ENCODE measurements at places on chromosomes 3 and 15.

DNA sequence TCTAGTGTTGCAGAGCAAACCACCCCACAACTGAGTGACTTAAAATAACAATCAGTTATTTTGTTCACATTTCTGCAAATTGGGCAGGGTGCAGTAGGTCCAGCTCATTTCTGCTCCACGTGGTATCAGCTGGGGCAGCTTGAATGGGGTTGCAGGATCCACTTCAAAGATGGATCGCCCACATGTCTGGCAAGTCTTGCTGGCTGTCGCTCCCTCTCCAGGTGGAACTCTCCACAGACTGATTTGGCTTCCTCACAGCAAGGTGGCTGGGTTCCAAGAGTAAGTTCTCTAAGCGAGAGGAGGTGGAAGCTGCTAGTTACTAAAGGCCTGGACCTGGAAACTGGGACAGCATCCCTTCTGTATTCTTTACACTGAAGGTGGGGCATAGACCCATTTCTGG is 213.3 kb downstream of the SLC9A9 start:
- DNase-seq = no peak

DNA sequence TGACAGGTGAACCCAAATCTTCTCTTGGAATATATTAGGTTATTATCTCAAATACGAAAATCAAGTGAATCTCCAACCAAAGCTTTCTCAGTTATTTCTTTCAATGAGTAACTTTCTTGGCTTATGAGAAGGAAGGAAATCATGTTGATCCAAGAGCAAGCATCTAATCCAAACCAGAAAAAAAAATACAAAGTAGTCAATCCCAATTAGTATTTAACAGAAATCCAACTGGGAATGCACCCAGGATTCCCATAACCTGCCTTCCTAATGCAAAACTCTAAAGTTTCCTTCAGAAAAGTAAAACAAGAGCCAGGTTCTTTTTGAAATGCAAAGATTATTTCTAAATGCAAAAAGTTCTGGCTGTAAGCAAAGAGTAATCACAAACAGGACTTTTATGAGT is 289.3 kb downstream of the SHOX2 start:
- no peak for DNase-seq

DNA sequence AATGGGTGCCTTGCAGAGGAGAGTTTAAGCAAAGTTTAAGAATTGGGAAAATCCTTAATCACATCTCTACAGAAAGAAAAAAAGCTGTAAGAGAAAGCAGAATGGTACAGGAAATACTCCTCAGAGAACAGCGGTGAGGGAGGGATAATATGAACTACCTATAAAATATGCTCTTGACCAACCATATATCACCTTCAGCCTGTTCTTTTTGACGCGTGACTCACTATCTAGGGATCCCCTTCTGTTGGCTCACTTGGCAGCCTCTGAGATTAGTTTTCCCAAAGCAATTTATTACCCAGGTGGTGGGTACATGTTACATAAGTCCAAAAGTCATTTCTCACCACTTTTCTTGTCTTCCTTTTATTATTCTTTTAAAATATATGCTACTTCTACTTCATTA is 97.7 kb downstream of the CNTN6 start:
- DNase-seq = no peak

DNA sequence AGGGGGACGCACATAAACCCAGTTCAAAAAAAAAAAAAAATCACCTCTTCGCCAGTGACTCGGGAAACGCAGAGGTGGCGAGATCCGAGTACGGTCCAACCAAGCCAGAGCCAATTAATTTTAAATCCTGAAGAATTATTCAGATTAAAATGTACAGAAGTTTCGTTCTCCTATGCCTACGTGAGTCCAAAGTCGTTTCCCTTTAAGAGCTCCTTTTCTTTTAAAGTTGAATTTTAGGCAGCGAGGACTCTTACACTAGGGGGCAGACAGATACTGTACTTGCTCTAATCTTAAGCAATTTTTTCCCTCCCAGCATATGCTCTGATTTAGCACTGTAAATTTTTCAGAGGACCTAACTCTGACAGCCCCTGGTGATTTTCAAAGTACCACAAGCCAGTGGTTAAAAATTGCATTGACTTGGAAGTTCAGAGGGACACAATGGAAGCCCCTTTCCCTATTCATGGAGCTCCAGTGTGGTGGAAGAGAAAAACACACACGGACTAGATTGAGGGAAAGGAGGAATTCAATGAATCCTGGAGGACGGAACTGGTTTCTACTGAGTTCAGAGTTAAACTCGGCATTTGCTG is 3.3 kb upstream of the NR2F2 start:
- no peak for DNase-seq

- DNase-seq = no peak
Measured at GRCh38 chr3:127746400-127747057, 73.8 kb downstream of the ABTB1 start.

DNA sequence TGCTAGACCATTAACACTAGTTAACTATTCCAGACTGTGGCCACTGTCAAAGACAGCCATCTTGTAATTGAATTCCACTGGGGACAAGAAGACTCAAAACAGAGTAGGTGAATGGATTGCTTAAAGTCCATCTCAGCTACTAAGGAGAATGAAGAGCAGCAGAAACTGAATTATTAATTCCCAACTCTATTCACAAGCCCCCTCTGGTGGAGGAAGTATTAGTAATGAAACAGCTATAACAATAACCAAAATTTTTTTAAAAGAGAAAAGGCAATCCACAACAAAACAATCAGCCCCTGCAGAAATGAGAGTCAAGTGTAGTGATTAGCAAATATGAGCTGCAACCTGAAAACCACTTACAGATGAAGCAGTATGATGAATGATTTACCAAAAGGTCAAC is 302.8 kb downstream of the FHIT start:
- DNase-seq = no peak

DNA sequence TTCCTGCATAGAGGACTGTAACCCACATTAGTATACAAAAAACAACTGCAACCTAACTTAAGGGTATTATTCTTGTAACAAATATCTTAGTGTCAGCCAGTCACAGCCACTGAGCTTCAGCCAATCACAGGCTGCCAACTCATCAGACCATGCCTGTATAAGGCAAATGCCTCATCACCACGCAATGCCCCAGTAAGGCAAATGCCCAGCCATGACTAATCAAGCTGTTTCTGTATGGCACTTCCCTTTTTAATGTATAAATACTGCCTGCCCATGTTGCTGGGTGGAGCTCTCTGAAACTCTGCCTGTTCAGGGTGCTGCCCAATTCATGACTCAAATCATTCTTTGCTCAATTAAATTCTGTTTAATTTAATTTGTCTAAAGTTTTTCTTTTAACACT is 18.4 kb upstream of the GABRA5 start:
- DNase-seq = no peak

GRCh38 chr3:114756506-114757279 is 390.4 kb downstream of the ZBTB20 start:
- no peak for DNase-seq

DNA sequence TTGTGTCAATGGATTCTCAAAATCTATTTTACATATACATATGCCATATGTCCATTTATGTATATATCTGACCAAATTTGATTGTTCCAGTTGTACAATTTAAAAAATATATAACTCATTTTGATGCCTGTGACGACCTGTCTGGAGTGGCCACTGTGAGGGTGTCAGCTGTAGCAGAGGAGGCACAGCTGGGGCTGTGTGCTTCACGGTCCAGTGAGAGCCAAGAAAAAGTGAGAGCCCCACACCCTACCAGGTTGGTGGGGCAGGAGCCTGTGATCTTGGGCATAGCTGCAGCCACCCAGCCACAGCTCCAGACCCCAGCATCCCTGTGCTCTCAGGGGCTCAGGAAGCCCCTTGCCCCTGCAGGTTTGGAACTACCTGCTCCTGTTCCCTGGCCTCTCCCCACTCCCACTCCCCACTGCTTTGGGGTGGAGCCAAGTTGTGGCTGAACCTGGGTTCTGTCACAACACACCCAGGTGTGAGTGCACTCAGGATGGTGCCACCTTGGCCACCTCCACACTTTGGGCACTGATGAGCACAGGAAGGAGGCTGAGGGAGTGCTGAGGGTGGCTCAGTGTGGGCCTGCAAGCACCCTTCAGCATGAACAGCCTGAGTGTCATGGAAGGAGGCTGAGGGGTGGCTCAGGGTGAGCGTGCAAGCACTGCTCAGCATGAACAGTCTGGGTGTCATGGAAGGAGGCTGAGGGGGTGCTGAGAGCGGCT is 161.1 kb upstream of the ROBO1 start:
- DNase-seq = no peak

DNA sequence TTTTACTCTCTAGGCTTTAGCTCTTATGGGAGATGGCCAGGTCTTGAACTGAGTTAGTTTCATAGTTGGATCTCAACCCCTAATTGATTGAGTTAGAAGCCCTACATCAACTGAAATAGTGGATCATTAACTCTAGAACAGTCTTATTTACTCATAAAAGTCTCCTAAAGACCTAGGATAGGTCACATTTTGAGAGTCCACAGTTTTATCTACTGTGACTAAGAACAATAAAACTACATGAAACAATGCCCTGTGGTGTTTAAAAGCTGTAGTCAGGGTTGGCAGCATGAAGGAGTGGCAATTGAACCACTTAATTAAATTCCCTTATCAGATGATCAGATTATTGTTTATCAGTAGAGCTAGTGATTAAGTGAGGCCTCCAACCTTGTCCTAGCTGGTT is 22.2 kb upstream of the IDH2 start:
- DNase-seq = no peak

DNA sequence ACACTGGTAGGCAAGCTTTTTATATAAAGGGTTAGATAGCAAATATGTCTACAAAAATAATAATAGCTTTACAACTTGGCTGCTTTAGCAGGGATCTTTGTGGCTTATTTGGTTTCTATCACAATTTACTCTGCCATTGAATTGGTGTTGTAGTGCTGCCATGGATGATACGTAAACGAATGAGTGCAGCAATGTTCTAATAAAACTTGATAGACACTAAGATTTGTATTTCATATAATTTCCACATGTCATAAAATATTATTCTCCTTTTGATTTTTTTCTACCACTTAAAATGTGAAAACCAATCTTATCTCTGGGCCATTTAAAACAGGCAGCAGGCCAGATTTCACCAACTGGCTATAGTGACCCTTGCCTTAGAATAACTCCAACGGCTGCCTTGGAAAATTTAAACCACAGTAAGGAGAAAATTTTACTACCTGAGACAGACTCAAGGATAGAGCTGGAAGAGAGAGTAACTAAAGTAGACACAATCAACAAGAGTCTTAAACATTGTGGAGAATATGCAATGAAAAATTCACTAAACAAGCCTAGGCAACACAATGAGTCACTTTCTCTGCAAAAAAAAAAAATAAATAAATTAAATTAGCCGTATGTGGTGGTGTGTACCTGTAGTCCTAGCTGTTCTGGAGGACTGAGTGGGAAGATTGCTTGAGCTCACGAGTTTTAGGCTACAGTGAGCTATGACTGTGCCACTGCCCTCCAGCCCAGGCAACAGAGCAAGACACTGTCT is 8.1 kb downstream of the NPHP3 start:
- DNase-seq = no peak

- no peak for DNase-seq
Measured at GRCh38 chr3:101687142-101687931, 819 bp upstream of the RPL24 start.

DNA sequence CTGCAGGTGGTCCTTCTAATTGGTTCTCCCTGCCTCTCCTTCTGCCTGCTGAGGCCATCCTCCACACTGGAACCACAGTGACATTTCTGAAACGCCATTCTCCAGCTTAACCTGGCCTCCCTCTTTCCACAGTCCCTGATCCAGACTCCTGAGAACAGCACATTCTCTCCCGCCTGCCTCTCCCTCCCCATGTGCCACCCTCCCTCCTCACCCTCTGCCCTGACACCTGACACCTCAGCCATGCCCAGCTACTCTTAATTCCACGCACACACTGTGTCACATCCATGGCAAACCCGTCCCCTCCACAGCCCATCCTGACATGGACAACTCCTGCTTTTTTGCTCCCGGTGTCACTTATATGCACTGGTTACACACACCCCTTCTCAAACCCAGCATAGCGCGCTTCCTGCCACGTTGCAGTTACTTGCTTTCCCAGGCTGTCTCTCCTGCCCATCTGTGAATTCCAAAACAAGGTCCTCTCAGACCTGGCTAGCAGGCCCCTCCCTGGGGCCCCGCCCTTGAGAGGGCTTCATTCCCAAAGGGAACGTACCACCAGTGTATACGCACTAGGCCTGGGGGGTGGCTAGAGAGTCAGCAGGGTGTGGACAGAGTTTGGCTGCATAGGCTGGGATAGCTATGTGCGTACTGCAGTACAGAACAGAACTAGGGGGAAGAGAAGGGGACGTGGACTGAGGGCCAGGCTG is 92.7 kb upstream of the BLM start:
- DNase-seq = no peak

GRCh38 chr3:194401346-194401745 is 2.3 kb upstream of the GP5 start:
- DNase-seq = no peak

Measured in activated T-cell treated with anti-CD3 and anti-CD28 coated beads, Interleukin-2, amount 50 U/mL, for 48 hours (primary cell).